ENCODE measurements at places on chromosomes 12 and 14.

GRCh38 chr14:69990323-69990722 lies 111.1 kb downstream of the SMOC1 start:
- no peak for DNase-seq

DNA sequence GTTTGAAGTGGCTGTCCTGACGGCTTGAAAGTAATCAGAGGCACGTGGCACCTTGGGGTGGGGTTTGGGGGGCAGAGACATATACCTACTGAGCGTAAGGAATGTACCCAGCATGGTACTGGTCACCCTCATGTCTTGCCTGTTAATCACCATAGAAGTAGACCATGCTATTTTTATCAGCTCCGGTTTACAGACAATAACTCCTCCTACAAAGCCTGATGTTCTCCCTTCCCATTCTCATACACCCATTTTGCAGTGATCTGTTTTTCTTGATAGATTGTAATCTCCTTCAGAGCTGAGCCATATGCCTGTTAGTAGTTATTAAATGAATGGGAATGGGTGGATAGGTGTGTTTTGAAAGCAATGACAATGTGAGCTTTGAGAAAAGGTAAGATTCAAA lies 10.5 kb downstream of the EVL start:
- no peak for DNase-seq

- DNase-seq, result peak; percentile 77
Observed at GRCh38 chr14:50230701-50231474, 490 bp downstream of the SOS2 start.

DNA sequence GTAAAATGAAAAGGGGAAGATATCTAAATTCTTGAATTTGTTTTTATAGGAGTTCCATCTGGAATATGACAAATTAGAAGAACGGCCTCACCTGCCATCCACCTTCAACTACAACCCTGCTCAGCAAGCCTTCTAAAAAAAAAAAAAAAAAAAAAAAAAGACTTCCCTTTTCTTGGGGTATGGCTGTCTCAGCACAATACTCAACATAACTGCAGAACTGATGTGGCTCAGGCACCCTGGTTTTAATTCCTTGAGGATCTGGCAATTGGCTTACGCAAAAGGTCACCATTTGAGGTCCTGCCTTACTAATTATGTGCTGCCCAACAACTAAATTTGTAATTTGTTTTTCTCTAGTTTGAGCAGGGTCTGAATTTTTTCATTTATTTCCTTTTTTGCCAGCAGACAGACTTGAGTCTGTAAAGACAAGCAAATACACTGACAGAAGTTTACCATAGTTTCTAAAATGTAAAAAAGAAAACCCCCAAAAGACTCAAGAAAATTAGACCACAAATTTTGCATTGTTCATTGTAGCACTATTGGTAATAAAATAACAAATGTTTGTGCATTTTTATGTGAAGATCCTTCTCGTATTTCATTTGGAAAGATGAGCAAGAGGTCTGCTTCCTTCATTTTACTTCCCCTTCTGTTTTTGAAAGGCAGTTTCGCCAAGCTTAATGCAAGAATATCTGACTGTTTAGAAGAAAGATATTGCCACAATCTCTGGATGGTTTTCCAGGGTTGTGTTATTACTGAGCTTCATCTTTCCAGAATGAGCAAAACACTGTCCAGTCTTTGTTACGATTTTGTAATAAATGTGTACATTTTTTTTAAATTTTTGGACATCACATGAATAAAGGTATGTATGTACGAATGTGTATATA lies 12.1 kb upstream of the KCNMB4 start:
- DNase-seq, result no peak

DNA sequence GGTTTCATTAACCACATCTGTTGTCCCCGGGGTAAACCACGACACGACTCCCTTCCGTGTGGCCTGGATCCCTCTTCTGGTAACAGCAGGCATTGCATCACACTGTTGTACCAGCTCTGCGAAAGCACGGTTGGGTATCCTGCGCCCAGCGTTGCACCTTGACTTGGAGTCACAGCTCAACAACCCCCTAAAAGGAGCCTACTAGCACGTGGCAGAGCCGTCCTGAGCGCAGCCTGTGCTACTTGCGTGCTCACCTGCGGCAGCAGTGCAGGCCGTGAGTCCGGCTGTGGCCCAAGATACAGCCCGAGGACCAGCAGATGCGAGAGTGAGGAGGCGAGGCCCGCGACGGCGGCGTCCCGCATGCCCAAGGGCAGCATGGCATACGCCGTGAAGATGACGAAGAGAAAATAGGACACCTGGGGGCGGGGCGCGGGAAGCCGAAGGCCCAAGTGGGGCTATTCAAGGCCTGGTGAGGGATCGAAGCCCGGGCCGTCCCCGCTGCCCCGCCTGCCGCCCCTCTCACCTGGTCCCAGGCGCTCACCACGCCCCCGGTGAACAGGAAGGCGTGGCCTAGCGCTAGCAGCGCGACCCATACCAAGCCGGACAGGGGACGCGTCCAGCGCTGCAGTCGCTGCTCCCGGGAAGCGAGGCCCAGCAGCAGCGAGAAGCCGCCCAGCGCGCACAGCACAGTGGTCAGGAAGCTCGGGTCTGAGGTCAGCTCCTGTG lies 2.4 kb downstream of the ADCY4 start:
- DNase-seq, result peak; percentile 54

- no peak for DNase-seq
Observed at GRCh38 chr12:820336-820735, 68.0 kb downstream of the WNK1 start.

DNA sequence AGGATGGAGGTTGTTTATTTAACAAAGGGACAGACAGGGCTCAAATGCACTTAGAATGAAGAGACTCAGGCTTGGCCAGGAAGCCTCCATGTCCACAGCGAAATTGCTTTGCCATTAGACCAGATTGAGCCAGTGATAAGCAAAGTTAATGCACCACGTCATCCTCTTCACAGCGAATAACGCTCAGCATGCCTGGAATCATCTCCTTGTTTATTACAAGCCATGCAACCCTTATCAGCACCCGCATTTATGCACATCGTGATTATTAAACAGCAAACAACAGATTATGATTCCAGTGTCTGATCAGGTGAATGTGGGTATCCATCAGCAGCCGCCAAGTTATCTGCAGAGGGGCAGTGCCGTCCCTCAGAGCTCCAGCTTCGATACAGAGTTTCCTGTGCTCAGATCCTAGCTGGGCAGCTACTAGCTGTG lies 175.0 kb upstream of the TMEM132C start:
- DNase-seq, result no peak

DNA sequence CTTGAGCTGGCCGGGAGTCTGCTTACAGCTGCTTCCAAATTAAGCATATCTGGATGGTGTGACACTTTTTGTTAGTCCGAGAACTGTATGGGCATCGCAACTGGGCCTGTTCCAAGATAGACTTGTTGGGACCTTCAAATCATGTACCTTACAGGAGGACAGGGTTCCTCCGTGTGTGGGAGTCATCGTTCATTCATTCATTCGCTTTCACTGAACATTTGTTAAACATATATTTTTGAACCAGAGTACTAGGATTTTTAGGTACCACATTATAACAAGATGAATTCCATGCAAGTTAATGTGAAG lies 387 bp upstream of the IPO8 start:
- DNase-seq, result no peak

DNA sequence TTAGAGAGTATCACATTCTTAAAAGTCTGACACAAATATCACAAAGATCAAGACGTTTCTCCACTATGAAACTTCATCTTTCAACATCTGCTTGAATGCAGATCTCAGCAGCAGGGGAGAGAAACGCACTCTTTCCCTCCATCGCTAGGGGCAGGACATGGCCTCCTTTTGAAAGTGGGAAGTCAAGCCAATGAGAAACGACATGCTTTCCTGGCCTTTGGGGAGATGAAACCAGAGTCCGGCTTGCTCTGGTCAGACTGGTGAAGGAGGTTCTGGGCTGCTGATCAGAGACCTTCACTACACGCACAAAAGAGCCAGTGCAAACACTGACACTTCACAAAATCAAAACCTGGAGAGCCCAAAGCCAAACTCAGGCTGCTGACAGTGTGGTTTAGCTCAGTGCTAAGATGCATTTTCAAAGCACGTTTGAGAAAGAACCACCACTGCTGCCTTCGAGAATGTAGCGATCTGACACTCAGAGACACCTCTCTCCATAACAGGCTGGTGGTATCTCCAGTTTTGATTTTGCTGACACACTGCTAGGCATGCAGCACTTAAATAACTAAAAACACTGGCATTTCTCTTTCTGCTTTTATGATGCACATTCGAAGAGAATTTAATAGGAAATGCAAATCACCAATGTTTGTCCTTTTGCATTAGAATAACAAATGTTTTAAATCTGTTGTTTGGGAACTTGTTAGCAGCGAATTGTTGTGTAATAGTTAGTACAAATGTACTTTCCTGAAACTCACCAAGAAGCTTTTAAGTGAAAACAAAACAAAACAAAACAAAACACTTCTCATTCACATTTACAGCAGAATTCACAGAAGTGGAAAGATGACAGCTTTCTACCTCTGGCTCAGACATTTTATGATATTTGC lies 93.9 kb upstream of the OVCH1 start:
- DNase-seq, result peak; percentile 41

GRCh38 chr12:97048421-97049035 lies 141.5 kb downstream of the NEDD1 start:
- no peak for DNase-seq

- DNase-seq, result peak; percentile 88
Observed at GRCh38 chr12:58288190-58288589, 346.8 kb downstream of the ATP23 start.

DNA sequence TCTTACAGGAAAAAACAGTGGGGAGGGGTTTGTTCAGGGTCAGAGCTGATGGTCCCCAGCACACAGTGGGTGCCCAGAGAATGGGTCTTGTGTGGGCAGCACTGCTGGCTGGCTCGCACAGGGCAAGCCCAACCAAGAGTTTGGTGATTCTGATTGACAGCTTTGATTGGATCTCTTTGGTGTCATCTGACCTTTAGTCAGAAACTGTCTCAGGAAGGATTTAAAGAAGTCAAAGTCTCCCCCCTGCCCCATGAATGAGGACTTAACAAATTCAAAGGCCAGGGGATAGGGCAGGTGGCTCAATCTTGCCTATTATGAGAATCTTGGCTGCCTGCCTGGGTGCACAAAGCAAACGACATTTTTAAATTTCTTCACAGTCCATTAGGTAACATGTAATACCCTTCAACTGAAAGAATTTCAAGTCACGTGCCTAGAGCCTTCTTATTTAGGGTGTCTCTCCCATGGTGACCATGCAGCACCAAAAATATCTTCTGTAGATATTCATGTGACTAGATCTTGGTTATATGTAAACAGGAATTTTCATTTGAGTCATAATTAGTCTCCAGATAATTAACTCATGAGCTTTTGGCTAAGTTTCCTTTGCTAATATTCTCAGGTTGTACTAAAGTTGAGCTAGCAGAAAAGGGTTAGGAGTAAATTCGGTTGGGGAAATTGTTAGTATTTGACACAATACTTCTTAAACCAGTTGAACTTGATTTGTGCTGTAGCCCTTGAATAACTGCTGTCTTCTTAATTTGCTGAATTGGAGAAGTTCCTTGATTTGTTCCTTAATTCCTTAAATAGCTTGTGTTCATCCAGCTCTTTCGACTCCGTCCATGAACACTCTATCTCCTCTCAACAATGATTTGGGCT lies 54.5 kb upstream of the HECTD1 start:
- peak; percentile 73 for DNase-seq

GRCh38 chr12:4118017-4118510 lies 155.5 kb upstream of the CCND2 start:
- DNase-seq, result peak; percentile 62

- no peak for DNase-seq
Observed at GRCh38 chr12:69464428-69464827, 5.8 kb upstream of the FRS2 start.

DNA sequence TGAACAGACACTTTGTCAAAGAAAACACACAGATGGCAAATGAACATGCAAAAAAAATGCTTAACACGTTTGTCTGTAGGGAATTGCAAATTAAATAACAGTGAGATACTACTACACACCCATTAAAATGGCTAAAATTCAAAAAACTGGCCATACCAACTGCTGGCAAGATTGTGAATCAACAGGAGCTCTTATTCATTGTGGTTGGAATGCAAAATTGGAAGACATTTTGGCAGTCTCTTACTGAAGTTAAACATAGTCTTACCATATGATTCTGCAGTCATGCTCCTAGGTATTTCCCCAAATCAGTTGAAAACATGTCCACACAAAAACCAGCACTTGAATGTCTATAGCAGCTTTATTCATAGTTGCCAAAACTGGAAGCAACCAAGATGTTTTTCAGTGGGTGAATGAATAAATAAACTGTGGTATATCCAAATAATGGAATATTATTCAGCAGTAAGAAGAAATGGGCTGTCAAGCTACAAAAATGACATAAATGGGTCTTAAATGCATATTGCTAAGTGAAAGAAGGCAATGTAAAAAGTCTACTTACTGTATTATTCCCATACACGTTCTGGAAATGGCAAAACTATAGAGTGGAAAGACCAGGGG lies 91.4 kb downstream of the PLEKHA5 start:
- DNase-seq, result peak; percentile 70

- DNase-seq, result no peak
Observed at GRCh38 chr14:25680934-25681333, 631.0 kb upstream of the STXBP6 start.

DNA sequence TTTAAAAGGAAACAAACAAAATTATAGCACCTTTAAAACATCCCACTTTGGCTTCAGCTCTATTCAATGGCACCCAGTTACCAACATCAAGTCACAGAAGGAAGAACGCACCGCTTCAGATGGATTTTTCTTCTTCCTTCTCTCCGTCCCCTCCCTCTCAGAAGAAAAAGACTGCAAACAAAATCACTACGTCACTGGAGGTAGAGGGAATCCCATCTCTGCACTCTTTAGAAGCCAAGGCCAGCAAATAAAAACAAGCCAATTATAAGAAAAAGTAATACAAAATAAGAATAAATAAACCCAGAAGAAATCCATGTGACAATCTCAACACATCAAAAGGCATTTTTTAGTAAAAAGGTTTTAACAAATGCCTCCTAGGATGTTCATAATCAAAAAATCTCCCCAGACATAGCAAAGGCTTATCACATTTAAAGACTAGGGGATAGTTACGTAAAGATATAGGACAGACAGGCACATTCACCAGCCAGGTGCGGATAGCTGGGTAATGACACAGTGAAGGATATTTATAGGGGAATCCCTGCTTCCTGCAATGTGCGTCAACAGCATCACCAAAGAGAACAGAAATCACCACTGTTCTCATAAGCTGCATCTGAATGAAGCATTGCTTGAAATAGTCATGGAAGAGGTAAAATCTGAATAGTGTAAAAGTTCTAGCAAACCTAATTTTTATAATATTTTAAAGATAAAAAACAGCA lies 89.4 kb downstream of the R3HDM2 start:
- no peak for DNase-seq

All from fibroblast of lung (primary cell).